ENCODE measurements at places on chromosomes 2 and 18. TPM values are rescaled to one million over a fixed set of nuclear protein-coding genes. Genes with fewer than 3 reads are reported as not detected.

DNA sequence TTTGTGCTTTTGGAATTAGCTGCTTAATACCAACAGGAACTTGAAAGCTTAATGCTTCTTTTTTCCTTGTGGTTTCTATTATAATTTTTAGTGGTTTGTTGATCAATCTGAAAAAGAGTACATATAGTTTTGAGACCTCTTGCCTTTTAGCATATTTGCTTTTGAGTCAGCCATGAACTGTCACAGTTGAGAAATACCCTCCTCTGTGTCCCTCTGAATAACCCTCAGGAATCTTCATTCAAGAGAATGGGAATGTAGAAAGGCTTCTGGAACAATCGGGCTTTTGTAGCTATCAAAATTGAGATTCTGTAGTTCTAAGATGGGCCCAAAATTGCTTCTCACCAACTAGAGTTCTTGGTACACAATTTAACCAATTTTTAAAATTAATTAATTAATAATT, 451.1 kb upstream of the TRIB2 start:
- DNase-seq: no peak

DNA sequence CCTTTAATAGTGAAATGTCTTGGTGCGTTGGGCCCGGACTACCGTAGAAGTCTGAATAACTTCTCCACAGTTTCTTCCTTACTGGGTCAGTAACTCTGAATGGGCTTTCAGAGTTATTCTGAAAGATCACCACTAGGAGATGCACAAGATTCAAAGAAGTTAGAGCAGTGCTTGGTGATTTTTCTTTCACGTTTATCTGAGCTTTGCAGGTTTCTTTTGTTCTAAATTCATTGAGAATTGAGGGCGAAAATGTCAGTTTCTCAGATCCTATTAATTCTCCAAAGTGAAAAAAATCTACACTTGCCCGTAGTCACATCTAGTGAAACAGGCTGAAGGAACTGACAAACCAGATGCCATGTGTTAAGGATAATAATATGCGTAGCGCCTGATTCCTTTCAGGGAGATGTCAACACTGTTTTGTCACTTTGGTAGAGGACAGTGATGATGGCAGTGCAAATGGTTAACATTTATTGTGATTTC, 70.1 kb downstream of the QPCT start:
- DNase-seq: no peak

DNA sequence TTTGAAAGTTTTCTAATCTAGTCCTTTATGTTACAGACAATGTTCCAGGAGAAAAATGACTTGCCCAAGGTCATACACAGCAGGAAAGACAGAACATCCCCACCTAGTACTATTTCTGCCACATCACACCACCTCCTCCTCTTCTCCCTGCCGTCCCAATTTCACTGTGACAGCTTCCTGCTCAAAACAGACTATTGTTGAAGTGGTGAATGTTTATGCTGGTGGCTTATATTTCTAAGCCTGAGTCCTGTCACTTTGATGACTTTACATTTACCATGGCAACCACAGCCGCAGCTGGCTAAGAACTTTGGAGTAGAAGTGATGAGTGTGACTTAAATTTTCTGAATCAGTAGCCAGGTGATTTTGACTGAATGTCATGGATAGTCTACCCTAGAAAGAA, 10.0 kb downstream of the GALNT5 start:
- no peak for DNase-seq

Gene ASPRV1
- total RNA-seq: 0.55 TPM

Gene NPAS2
- total RNA-seq: 42.5 TPM

DNA sequence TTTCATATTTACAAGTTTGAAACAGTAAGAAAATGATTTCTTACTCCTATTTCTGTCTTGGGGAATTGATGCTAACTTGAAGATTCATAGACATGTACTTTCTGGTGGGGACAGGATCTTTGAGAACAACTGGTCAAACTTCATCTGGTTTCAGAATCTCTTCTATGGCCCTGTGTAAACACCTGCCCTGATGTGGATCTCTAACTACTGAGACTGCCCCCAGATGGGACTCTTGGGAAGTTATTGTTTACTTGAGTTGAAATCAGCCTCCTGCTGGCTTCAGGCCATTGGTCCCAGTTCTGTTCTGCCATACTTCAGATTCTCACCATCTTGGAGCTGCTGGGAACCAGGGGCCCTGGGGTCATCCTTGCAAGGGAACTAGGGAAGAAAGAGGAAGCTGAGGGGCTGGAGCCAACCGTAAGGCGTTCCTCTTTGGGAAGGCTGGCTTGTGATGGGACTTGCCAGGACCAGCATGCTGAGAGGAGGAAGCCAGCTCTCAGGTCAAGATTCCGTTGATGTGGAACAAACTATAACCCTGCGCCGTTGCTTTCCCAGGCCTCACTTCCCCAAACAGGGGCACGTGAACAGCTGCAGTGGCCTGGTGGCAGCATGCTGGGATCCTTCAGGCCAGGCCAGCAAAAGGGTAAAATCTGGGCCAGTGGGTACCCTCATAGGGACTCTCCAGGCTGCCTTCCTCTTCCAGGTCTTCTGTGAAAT, 135.5 kb upstream of the CXCR4 start:
- DNase-seq: no peak

DNA sequence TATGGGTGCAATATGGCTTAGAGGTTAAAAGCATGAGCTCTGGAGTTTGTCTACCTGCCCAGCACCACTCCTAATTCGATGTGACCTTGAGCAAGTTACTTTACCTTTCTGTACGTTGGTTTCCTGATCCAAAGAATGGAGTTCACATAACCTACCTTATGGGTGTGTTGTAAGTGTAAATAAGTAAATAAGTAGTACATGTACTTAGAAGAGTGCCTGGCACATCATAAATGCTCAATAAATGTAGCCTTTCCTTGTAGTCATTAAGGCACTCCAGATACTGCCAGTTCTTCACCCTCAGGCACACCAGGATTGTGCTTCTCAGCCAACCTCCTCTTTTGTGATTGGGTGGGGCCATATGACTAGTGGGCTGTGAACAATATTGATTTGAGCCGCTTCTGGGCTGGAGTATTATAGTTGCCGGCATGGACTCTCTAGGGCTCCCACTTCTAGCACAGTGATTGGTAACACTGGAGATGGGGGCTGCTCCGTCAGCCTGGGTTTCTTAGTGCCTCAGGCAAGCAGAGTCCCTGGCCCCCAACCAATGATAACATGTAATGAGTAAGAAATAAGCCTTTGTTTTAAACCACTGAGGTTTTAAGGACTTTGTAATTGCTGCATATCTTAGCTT, 101.7 kb upstream of the NOSTRIN start:
- peak; percentile 36 for DNase-seq

GRCh38 chr2:216465579-216466195, 33.0 kb upstream of the RPL37A start:
- no peak for DNase-seq

Gene TLX2
- 0.17 TPM for total RNA-seq

Gene MYO1B
- 64.8 TPM for total RNA-seq

Gene FIGN
- total RNA-seq: 0.84 TPM

- no peak for DNase-seq
Observed at GRCh38 chr2:27932396-27932795, 41.9 kb downstream of the BABAM2 start.

GRCh38 chr2:223093436-223094241, 41.6 kb downstream of the KCNE4 start:
- DNase-seq: no peak

Measured in mucosa of descending colon (tissue), 3 donors.